ENCODE measurements at places on chromosomes 12 and 14.

DNA sequence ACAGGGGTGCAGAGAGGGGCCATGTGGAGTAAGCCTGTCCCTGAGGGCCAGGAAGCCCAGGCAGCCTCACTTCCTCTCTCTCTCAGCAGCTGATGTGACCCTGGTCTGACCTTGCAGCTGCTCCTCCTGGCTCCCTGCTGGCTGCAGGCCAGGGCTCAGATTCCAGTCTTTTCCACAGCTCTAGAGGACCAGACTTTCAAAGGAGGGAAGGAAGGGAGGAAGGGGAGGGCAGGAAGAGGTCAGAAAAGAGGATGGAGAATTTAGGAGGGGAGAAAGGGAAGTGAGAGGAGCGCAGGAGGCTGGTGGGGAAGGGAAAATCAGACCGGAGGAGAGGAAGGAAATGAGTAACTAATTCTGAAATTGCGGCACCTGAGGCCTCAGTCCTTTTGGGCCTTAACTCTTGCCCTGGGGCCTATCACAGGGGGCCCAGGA is 40.9 kb upstream of the VASH1 start:
- DNase-seq = peak; percentile 68

- peak; percentile 78 for DNase-seq
Observed at GRCh38 chr12:111596985-111597830, 1.9 kb downstream of the ATXN2 start.

DNA sequence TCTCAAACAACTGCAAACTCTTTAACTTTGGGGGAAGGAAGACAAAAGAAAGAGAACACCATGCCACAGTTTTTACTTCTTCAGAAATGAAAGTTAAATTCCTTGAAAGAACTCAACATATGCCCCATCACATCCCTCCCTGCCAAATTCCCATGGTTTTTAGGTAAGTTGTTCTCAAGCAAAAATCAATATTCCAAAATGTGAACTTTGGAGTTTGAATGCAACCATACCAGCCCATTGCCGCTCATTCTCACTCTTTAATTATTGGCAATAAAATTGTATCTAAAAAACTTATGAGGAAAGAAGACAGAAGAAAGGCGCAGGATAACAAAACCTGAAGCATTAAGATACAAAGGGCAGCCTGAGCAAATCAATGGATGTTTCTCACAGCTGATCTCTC is 31.8 kb upstream of the CEP83 start:
- DNase-seq = no peak

DNA sequence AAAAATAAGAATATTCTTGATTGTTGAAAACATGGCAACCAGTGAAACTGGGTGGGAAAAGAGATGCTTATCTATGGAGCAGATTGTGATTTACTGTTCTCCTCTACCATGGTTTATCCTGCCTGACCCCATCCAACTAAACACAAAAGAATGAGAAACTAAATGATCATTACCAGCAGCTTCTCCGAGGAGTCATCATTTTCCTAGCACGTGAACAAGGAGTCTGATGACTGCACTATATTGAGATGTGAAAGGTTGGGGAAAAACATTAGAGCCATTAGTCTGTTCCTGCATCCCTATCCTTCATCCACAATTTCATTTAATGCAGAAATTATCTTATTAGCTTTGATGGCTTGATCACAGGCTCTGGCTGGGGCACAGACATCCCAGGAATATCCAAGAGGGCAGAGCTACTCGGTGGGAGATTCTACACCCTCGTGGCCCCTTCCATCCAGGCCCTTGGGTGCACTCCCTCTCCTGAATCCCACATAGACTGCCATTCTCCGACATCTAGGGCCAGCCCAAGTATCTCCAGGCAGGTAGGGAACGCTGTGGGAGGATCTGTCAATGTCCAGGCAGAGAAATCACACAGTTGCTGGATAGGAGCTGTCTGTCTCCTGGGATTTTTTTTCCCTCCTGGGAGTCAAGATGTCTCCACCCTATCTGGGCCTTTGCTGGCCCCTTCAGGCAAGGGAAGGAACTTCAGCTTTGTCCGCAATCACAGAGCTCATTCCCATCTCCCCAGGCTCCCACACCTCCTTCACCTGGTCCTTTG is 43.3 kb upstream of the DHRS4 start:
- DNase-seq = peak; percentile 68

DNA sequence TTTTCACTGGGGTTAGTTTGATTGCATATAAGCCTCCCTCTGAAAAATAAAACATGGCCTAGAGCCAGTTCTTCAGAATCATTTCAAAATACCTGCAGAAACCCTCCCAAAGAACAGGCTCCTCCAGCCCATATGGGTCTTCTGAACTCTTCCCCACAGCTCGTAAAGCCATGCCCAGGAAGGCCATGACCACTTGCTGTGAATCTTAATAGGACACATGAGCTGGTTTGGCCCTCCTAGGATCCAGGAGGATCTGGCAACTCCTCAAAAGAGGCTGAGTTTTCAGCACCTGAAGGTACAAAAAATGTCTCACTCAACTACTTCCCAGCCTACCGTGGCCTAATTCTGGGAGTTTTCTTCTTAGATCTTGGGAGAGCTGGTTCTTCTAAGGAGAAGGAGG is 2.4 kb downstream of the MYBPC1 start:
- no peak for DNase-seq

DNA sequence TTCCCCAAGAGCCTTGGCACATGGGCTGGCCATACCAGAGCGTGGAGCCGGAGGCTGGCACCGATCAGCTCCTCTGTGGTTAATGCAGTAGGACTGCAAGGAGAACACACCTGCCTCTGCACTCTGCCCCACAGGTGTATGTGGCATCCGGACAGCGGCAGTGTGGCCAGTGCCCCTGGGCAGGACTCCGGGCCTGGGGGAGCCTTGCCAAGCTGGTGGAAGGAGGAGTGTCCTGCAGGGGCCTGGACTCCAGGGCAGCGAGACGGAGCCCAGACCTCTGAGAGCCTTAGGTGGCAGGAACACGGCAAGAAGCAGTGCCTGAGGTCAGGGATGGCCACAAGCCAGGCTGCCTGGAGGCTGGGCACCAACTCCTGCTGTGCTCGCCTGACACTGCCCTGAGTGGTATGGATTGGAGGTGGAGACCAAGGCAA is 5.3 kb upstream of the BEGAIN start:
- no peak for DNase-seq

- peak; percentile 81 for DNase-seq
Observed at GRCh38 chr14:34733245-34733644, 18.9 kb upstream of the CFL2 start.

- DNase-seq = no peak
Observed at GRCh38 chr14:36134038-36134437, 42.5 kb downstream of the PTCSC3 start.

DNA sequence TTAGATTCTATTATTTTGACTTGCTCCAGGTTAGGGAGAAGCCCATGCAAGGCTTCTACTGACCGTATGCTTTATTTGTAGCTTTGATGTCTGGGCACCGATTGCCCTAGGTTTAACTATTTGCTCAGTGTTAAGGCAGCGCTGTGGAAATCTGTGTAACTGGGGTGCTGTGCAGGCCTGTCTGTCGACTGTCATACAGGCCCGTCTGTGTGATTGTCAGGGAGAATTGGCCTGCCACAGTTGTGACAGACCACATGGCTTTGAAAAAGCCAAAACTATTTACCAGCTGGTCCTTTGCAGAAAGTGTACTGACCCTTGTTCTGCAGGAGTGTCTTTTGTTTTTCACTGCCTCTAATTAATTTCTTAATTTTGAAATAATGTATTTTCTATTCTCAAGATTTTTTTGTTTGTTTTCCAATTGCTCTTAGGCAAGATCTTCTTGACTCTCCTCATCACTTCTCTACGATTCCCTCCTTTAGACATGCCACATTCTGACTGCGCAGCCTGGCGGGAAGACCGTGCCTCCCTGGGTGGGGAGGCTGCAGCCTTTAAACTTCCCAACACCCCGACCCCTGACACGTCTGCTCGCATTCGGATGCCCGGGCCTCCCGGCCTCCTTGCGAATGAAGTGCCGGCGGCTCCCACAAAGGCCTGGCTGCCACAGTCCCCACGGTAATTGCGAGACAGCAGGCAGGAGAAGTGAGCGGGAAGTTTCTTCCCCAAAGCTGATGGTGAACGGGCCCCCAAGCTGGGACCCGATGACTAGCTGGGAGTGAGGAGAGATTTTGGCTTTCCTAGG is 99.0 kb upstream of the EVL start:
- DNase-seq = no peak
